Immature natural killer cell (primary cell): ENCODE measurements at places on chromosomes 5 and 9. TPM values are rescaled to one million over a fixed set of nuclear protein-coding genes. Genes with fewer than 3 reads are reported as not detected.

SLC46A2 gene
- polyA plus RNA-seq, result 0.13 TPM

SCAI gene
- 0.46 TPM for polyA plus RNA-seq

REEP2 gene
- polyA plus RNA-seq, result 0.11 TPM

RPL37 gene
- 1,143 TPM for polyA plus RNA-seq

BTNL3 gene
- polyA plus RNA-seq, result not detected

DMXL1 gene
- 14.0 TPM for polyA plus RNA-seq

NDFIP1 gene
- polyA plus RNA-seq, result 34.7 TPM

CCL21 gene
- polyA plus RNA-seq, result not detected

CEP120 gene
- 9.7 TPM for polyA plus RNA-seq

SELENOP gene
- polyA plus RNA-seq, result 2.1 TPM

PCDHA6 gene
- not detected for polyA plus RNA-seq

ADAMTS13 gene
- 0.73 TPM for polyA plus RNA-seq

FGD3 gene
- 57.0 TPM for polyA plus RNA-seq

PITX1 gene
- not detected for polyA plus RNA-seq

NIPAL4 gene
- not detected for polyA plus RNA-seq

SLC6A3 gene
- polyA plus RNA-seq, result not detected

LMX1B gene
- not detected for polyA plus RNA-seq

FOXD4L4 gene
- not detected for polyA plus RNA-seq

TMEM203 gene
- polyA plus RNA-seq, result 131 TPM

ANKRD33B gene
- 0.15 TPM for polyA plus RNA-seq

SLC24A2 gene
- not detected for polyA plus RNA-seq

TXNDC8 gene
- not detected for polyA plus RNA-seq

PCDHB5 gene
- polyA plus RNA-seq, result not detected

EMB gene
- polyA plus RNA-seq, result 166 TPM

LCP2 gene
- 99.3 TPM for polyA plus RNA-seq
